Germinal center (tissue), 1 donor: ENCODE measurements at places on chromosomes 4 and X.

DNA sequence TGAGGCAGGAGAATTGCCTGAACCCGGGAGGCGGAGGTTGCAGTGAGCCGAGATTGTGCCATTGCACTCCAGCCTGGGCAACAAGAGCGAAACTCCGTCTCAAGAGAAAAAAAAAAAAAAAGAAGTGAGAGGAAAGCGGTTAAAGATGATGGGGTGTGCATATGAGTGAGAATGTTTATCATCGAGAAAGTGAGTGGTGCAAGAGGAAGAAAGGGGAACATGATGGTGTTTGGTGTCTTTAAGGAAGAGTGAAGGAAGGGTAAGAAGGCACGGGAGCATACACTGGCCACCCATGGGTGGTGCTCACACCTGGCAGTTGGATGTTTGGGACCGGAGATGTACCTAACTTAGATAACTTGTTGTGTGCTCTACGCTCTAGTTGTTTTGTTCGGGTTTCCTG, 62.2 kb downstream of the STOX2 start:
- no peak for DNase-seq

- DNase-seq = peak; percentile 89
Observed at GRCh38 chrX:1502241-1502640, 34.7 kb downstream of the P2RY8 start.

DNA sequence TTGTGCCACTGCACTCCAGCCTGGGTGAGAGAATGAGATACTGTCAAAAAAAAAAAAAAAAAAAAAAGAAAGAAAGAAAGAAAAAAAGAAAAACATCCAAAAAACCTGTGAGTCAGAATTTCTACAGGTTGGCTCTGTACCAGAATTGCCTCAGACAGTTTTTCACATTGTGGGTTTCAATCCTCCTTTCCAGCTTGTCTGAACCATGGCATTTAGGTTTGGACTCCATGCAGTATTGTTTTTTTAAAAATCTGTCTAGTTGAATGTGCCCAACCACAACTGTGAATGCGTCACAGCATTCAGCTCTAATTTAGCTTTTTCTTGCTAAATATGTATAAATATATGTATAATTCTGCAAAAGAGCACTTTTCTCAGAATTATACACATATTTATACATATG, 31.4 kb upstream of the ARSH start:
- DNase-seq = no peak

- no peak for DNase-seq
Observed at GRCh38 chrX:72498782-72499181, 73.9 kb downstream of the HDAC8 start.

DNA sequence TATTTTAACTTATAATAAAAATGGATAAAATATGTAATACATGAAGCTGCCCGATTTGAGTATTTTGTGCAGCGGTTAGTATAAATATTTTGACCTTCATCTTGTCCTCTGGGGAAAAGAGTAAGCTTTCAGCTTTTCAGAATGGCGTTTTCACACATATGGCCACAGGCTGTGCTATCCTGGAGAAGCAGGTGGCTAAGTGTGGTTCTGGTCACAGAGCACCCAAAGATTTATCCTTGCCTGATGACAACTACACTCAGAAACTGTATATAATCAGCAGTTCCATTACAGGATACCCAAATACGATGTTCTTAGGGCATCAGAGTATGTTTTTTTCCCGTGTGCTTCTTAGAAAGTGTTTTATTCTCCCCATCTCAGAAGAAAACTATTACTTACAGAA, 42.3 kb upstream of the ANK2 start:
- DNase-seq = no peak

GRCh38 chrX:123899701-123900100, 39.8 kb downstream of the XIAP start:
- no peak for DNase-seq

DNA sequence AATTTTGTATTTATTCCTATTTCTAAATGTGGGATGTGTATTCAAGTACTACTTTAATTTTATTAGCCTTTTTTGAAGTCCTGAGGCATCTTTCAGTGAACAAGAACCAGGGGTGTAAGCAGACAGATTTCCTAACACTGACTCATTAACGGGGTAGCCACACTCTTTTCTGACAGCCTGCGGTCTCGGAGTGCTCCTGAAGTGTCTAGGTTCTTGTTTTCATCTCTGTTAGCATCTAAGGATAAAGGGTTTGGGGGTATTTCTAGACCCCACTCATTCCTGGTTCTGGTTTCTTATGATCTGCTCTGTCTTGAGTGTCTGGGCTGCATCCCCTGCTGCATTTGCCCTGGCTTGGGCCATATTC, 71.9 kb downstream of the GC start:
- no peak for DNase-seq

GRCh38 chr4:91359041-91360031, 944.4 kb upstream of the GRID2 start:
- no peak for DNase-seq

- DNase-seq = no peak
Observed at GRCh38 chrX:41889317-41890025, 33.9 kb downstream of the CASK start.

DNA sequence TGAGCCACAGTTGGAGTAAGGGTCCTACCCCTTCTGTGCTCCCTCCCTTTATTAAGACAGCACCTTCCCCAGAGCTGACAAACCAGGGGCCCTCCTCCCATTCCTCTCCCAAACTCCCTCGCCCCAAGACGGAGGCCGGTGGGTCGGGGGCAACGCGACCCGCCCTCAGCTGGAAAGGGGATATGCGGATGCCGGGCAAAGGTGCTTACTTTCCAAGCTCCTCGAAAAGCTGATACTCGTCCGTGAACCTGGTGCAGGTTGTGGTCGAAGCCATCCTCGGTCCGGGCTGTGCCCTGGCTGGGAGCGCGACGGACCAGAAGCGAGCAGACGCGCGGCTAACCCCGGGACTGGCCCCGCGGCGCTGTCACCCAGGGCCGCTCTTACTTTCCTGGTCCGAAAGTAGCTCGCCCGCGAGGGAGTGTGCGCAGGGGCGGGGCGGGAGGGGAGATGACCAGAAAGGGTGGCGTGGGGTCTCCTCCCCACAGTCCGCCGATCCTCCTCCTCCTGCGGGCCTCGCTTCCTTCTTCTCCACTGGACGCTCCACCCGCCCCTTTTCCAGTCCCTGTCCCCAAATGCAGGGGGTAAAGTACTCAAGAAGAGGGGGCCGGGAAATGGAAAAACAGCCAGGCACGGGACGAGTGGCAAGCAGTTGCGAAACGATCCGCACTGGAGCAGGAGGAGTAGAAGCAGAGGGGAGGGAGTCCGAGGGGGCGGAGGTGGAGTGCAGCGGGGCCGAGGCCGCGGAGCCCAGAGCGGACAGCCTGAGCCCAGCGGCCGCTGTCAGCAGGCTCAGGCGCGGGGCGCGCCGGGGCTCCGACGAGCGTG, 531 bp downstream of the CAMK2D start:
- peak; percentile 68 for DNase-seq

GRCh38 chr4:111074523-111075114, 451.7 kb upstream of the PITX2 start:
- DNase-seq = no peak

- DNase-seq = no peak
Observed at GRCh38 chrX:17635231-17635630, 102.1 kb upstream of the SCML1 start.

DNA sequence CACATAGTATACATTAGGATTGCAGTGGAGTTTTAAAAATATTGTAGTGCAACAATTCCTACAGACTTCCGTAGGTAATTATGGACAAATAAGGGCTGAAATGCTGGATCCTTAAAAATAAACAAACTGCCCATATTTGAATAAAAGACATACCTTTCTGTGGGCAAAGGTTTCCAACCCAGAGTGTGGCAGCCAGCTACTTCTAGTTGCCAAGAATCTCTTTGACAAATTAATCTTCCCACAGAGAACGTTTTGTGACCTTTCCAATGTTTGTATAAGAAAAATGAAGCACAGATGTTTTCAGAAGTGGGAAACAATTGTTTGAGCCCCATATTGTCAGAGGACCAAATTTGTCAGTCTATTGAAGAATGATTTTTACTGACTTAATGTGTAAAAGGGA, 21.1 kb downstream of the GRPR start:
- DNase-seq = no peak

DNA sequence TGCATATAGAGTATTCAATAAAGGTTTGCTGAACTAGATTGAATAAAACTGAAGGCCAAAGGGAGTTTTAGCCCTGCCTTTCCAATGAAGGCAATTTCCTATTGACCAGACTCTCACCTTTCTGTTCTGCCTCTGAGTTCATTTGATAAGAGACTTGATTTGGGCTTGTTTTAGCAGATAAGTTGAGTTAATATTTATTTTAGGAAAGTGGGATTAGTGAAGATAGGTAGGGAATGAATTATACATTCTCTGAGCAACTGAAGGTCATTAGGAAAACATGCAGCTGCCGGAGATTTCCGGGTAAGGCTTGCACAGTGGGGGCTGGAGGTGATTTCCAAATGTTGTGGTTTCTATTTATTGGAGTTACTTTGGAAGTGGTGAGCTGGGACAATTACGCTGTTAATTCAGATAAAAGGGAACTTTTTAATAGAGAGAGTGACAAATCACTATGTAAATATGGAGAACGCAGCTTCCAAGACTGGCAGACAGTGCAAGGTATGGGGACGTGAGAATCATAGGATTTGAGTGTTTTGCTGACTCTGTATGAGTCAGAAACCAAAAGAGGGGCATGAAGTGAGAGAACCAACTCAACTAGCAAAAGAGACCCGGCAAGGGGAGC, 553.6 kb upstream of the BOD1L1 start:
- no peak for DNase-seq

DNA sequence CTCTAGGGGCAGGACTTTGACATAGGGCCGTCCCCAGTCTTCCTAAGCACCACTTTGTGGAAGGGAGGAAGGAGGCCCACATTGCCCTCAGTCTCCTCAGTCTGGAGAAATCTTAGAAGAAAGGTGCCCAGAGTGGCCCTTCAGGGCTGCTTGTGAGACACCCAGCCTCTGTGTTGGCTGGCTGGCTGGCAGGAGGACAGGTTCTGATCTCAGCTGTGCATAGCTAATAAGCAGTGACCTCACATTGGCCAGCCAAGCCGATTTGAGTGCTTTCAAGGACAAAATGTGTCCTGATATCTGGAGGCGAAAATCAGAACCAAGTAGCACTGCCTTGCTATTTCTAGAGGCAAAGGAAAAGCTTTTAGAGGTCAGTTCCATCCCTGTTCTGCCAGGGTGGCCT, 211.5 kb downstream of the BCOR start:
- no peak for DNase-seq

- DNase-seq = no peak
Observed at GRCh38 chr4:60345392-60345791, 854.7 kb upstream of the ADGRL3 start.

- DNase-seq = no peak
Observed at GRCh38 chr4:140267576-140267975, 105.9 kb upstream of the SCOC start.

DNA sequence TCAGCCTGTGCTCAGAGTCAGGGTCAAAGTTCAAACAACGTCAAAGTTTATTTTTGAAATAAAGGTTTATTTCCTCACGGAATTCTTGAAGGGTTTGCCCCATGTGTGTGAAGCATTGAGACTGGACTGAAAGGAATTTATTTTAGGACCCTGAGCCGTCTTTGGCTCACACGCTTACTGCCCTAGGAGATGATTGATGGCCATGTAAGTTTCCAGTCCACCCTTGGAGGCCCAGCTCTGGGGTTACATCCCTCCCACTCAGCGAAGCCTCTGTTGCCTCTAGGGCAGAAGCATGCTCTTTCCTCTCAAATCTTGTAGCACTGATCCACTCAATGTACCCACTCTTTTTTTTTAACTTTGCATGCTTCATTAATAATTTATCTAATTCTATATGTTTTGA, 4.5 kb upstream of the NHSL2 start:
- no peak for DNase-seq

GRCh38 chr4:19455850-19456602, 795.7 kb upstream of the SLIT2 start:
- no peak for DNase-seq

- no peak for DNase-seq
Observed at GRCh38 chr4:98786866-98787265, 128.5 kb upstream of the TSPAN5 start.

- DNase-seq = no peak
Observed at GRCh38 chr4:32798471-32799159, 2078.4 kb downstream of the PCDH7 start.
